ENCODE measurements at places on chromosomes 3 and 15.

- DNase-seq: no peak
These were observed 301.8 kb downstream of the NLGN1 start for GRCh38 chr3:173699353-173699752.

- no peak for DNase-seq
These were observed 1058.1 kb downstream of the NSUN3 start for GRCh38 chr3:95120921-95121320.

DNA sequence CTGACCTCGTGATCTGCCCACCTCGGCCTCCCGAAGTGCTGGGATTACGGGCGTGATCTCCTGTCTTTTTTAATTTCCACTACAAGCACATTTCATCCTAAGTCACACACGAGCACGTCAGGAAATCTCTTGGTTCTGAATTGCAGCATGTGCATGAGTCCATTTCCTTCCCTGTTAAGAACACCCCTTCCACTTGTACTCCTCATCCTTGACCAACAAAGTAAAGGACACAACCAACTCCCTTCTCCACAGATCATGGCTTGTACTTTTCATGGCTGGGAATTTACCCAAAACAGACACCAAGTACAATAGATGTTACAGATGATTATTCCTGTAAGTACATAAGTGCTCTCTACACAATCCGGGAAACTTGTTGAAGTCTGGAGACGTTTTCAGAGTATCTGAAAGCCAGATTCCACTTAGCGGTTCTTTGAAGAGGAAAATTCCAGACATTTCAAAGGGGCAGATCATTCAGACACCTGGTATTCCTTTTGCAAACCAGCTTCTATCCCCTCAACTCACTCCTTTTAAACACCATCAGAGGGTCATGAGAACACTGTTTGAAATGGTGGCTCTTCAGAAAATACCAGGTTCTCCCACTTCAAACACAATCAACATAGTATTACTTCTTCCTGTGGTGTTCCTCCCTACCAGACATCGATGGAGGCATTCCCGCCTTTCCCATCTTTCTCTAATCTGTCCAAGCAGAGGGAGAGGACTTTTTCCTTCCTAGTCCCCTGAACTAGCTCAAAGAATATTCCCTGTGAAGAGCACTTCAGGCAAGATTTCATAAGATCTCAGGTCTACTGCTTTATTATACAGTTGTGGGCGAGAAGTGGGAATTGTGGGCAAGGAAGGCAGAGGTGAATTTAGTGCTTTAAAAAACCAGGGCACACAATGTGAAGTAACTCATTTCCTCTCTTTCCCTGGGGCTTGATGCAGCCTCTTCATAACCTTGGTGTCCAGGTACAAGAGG, 80.1 kb upstream of the TSC22D2 start:
- DNase-seq: no peak

- no peak for DNase-seq
These were observed 62.2 kb downstream of the DIPK2A start for GRCh38 chr3:144033863-144034262.

GRCh38 chr3:102483556-102483955, 48.7 kb downstream of the ZPLD1 start:
- DNase-seq: no peak

GRCh38 chr3:53673722-53674350, 172.4 kb downstream of the CHDH start:
- no peak for DNase-seq

GRCh38 chr3:77303955-77304699, 264.2 kb downstream of the ROBO2 start:
- no peak for DNase-seq

All from mesenteric fat pad (tissue), 1 donor.